ENCODE measurements at places on chromosomes 7 and 10.
A peak's percentile ranks its signal among the peaks of the same experiment; 100 is the strongest.

DNA sequence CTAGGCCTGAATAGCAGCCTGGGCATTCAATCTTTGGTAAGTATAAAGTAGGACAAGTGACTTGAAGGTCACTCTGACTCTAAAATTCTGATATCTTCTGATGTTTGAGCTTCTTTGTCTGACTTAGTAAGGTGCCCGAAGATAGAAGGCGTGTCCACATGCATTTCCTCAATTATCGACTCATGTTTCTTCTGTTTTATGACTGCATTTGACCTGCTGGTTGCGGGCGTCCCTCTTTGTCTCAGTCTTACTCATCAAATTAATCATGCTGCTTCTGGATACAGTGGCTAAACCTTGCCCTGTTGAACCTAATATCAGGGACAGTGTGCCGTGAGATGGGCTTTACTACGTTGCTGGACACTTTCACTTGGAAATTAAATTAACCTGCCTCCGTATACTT, 534.1 kb downstream of the SDK1 start:
- DNase-seq = no peak

DNA sequence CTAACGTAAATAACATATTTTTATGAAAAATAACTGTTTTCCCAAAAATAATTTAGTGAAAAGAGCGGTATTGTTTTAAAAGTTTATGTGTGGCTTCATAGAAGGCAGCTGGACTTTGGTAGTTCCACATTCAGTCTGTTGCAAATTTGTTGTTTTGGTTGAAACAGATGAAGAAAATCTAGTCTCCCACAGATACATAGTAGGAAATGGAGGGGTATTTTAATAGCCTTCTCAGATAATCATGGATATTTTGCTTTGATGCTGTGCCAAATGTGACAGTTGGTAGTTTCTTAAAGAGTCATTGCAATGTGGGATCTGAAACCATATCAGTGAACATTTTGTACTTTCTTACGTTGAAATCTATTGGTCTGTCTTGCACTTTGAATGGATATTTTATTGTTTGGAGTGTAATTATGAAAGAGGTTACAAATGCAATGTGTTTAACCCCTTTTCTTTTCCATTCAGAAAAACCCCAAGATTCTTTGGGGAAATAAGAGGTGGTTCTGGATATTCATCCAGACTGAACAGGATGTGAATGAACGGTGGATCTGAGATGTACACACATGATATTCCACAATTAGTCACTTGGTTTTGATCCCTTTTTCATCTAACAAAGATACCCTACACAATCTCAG, 10.4 kb downstream of the ZNF365 start:
- DNase-seq = no peak

DNA sequence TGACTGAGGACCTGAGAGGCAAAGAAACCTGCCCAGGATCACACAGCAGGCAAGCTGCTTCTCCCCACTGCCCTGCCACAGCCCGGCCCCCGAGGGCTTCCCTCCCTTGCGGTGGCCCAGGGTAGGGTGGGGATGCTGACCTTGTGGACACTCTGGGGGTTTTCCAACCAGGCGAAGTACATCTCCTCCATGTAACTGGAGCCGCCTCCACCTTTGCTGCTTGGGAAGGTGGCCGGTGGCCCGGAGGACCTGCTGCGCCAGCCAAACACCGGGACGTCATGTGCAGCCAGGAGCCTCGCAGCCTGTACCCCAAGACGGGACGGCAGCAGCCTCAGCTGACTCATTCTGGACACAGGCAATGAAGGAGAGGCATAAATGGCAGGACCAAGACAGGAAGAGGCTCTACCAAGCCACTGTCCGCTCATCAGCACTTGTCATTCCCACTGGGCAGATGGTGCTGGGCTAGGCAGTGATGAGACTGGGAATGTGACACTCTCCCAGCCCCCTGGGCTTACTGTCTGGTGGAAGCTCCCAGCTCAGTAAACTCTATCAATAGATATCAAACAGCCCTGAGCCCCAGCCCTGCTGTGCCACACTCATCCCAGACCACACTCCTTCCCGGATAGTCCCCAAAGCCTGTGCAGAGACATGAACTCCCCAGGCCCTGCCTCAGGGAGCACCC, 3.7 kb downstream of the OGDHL start:
- DNase-seq = no peak

- DNase-seq = no peak
Measured at GRCh38 chr7:131354390-131354789, 26.7 kb downstream of the MKLN1 start.

- no peak for DNase-seq
Measured at GRCh38 chr7:2975821-2976371, 67.8 kb downstream of the CARD11 start.

GRCh38 chr7:112881-113280, 79.5 kb upstream of the FAM20C start:
- no peak for DNase-seq

- DNase-seq = no peak
Measured at GRCh38 chr7:90726623-90727022, 130.5 kb downstream of the CDK14 start.

DNA sequence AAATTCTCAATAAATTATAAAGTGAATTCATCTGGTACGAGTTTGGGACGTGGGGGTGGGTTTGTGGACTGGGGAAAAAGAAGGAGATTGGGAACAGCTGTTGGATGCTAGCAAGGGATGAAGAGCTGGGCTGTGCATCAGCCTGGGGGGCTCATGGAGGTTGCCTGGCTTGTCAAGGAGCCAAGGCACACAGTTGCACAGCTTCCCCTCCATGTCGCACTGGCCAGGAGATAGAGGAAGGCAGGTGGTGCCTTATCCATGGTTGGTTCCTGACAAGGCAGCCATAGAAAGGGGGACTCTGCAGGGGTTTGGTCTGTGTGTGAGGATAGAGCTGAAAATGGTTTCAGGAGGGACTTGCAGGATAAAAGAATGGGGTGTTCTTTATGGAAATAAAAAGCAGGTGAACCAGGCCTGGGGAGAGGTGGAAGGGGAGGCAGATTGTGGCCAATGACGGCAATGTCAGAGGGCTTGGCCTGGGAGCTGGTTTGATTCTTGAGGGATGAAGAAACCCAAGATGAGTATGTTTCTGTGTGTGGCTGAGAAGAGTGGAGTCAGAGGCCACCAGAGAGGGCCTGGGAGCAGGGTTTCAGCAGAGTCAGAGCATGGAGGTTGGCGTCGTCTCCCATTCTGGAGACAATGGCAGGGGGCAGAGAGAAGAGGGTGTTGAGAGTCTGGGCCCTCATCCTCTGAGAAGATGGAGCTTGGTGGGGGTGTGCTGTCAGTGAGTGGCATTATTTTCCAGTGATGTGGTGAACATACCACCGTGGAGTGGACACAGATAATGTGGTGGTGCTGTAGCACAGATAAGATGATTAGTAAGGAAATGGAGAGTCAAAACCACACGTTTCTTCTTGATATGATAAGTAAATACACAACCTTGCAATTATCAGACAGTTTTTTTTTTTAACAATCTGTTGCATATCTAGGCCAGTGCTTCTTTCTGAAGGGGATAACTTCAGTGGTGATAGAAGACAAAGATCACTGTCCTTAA, 108.2 kb downstream of the PTPN20 start:
- DNase-seq = no peak

DNA sequence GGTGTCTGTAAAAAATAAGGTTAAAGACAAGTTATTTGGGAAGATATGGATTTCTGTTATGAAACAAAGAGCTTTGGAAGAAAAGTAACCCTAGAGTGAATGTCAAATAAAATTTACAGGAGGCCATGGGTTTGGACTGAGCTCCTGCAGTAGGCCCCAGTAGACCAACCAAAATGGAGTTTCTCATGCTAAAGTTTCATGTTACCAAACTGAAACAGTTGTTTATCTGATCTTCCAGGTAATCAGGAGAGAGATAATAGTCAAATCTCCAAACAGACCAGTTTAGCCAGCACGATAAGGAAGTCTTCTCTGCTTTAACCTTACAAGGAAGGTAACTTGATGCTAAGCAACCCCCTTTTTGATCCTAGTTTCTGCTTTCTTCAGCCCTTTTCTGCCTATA, 60.7 kb upstream of the ICA1 start:
- no peak for DNase-seq

- DNase-seq = no peak
Measured at GRCh38 chr7:142546452-142546851, 202.8 kb upstream of the PRSS1 start.

DNA sequence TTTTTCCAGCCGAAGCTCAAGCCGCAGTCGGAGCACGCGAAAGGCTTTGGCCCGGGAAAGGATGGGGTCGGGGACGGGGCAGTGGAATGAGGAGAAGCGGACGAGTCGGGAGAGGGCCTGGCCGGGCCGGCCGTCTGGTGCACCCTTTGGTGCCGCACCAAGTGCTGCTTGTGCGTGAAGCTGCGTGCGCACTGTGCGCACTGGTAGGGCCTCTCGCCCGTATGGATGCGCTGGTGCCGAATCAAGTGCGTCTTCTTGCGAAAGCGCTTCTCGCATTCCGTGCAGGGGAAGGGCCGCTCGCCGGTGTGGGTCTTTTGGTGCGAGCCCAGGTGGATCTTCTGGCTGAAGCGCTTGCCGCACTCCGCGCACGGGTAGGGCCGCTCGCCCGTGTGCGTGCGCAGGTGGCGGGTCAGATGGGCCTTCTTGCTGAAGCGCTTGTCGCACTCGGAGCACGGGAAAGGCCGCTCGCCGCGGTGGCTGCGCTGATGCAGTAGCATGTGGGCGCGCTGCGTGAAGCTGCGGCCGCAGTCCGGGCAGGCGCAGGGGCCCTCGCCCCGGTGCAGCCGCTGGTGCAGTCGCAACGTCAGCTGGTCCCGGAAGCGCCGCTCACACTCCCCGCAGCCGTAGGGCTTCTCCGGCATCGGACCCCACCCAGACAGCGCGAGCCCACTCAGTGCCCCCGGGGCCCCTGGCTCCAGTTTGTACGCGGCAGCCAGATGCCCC, 7.8 kb downstream of the ZNF467 start:
- no peak for DNase-seq

- no peak for DNase-seq
Measured at GRCh38 chr10:102726274-102726673, 11.8 kb downstream of the SFXN2 start.

DNA sequence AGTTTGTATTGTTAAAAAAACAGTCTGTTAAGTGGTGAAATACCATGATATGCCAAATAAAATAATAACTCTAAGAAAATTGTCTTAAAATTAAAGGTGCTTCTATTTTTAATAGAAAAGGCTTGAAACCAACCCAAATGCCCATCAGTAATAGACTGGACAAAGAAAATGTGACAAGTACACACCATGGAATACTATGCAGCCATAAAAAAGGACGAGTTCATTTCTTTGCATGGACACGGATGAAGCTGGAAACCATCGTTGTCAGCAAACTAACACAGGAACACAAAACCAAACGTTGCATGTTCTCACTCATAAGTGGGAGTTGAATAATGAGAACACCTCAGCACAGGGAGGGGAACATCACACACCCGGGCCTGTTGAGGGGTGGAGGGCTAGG, 7.1 kb downstream of the CNTNAP2 start:
- no peak for DNase-seq

DNA sequence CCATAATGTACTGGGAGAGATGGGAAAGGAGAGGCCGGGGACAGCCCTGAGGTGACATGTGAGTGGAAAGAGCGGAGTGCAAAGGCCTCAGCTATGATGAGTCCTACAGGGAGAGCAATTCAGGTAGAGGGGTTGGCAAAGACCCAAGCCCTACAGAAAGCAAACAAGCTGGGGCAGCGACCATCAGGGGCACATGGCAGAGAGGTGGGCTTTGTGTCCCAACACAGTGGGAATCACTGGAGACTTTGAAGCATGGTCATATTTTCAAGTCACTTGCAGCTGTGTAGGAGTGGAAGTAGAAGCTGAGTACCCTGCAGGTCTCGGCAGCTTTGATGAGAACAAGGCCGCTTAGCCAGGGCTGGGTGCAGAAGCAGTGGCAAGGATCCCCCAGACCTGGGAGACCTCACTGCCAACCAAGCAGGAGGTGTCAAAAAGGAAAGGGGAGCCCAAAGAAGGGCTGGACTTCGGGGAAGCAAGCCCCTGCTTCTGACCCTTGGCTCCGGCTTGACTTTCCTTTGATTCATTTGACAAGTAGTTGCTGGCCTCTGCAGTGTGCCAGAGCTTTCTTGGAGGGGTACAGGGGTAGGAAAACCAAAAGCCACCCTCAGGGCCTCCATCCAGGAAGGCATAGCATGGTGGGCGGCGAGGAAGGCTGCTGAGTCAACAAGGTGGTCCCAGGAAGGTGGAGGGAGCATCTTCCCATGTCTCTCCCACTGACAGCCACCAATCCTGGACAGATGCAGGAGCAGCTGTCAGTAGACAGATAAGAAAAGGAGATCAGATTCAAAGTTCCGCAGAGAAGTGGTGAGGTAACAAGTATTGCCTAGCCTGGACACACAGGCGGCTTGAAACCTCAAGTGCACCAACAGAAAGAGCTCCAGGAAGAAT, 1.9 kb upstream of the PGAM2 start:
- DNase-seq = no peak

DNA sequence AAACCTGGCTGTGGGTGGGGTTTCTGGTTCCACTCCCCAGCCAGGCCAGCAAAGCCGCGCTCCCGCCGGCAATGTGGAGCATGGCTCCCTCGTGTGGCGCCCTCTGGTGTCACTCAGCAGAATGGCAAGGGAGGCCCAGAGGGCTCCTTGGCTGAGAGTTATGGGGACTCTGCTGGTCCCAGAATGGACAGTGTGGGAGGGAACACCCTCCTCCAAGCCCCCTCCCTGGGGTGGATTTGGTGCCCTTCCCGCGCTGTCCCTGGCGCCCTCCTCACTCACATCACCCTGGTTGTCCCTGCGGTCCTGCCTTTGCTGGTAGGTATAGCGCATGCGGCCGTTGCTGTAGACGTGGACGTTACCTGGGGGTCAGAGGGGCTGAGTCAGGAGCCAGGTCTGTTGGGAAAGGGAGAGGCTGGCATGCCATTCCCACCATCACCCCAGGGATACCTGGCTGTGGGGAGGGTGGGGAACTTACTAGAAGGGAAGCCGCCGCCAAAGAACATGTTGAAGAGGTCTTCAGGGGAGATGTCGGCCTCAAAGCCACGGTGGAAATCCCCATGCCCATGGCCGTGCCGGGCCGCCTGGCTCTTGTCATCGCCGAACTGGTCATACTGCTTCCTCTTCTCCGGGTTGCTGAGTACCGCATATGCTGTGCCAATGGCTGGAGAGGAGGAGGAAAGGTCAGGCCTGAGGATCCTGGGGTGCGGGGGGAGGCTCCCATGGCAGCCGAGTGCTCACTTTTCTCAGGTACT, 14.0 kb downstream of the DNAJB12 start:
- DNase-seq = peak; percentile 72

- DNase-seq = no peak
Measured at GRCh38 chr10:60395711-60396110, 6.0 kb upstream of the ANK3 start.

- DNase-seq = no peak
Measured at GRCh38 chr7:108094346-108094745, 35.8 kb downstream of the LAMB4 start.

DNA sequence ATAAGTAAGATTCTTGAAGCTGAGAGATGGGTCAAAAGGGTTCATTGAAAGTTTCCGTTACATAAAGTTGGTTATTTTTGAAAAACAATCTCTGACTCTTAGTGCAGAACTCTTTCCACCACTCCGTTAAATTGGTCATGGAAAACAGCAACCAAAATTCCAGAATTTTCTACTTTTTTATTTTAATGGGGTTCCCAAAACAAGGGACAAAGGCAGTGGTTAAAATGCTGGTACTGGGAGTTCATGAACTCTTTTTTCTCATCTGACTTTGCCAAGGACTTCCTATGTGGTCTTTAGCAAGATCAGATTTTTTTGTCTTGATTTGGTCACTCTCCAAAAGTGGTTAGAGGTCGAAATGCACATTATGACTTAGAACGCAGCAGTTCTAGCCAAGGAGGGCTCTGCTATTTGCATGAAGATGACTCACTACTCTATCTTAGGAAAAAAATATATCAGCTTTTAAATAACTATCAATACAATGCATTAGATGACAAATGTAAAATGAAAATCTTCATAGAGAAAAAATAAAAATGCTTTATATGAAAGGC, 145.7 kb downstream of the REEP3 start:
- no peak for DNase-seq

All from CD4-positive, alpha-beta T cell treated with Interferon gamma for 1 hour (primary cell).